ENCODE measurements at places on chromosomes 5 and 9.

DNA sequence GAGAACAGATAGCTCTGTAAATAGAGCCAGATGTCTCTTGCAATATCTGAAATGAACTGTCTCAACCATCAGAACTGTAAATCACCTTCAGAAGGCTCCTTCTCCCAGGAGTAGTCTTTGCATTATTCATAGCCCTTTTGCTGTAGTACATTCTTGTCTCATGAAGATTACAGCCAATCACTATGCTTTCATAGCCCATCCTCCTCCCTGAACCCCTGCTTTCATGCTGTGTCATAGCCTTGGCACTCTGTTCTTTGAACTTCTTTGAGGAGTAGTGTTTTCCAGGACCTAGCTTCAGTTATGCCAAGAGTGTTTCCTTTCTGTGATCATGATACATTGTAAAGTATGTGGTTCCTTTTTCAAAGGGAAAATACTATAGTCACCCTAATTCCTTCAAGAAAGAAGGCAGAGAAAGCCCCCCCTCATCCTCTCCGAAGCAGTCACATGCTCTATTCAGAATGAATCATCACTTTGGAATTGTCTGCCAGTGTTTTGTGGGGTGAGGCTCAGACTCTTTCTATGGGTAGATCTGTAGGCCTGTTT is 61.1 kb downstream of the GRIA1 start:
- DNase-seq = peak; percentile 89

DNA sequence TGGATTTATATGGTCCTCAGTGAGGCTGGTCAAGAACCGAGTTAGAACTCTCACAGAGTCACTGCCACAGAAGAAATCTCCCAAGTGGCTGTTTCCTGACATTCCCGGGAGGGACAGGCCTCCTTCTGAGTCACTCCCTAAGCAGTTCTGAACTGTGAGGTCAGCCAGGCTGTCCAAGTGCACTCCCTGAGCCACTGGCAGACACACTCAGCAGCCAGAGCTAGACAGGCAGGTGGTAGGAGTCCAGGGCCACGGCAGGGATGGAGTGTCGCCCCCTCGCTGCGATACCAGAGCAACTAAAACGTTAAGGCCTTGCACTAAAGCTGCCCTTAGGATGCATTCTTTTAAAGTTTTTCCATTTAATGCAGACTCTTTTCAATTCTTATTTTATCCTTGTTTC is 3.4 kb downstream of the IL4 start:
- peak; percentile 78 for DNase-seq

DNA sequence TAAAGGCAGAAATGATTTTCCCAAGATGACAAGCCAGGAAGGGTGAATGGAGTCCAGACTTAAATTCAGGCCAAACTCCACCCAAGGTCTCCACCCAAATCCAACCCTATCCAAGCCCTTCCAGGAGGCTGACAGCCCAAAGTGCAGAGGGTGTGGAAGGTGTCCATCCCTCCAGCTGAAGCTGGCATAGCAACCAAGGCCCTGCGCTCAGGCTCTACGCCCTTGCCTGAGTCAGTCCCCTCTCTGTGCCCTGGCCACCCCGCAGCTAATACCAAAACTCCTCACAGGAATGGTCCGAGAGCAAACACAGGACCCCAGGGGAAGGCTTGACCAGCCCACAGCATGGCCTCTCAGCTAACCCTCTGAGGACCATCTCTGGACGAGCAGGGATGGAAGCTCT is 2.1 kb downstream of the SEPTIN8 start:
- DNase-seq = no peak

DNA sequence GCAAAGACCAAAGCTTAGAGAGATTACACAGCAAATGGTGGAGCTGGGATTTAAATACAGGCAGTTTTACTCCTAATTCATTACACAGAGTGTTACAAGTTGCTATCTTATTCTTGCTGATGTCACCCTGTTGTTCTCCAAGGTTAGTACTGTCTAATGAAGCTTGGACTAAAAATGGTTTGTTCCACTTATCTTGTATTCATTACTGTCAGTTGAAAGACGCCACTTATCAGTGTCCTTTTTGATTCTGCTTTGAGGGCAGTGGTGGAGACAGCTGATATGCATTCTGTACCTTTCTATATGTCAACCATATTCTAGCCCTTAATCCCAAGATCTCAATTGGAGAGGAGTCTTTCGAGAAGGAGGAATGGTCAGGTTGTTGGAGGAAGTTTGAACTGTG is 14.0 kb upstream of the DENND4C start:
- no peak for DNase-seq

- DNase-seq = peak; percentile 89
Measured at GRCh38 chr5:113147101-113147508, 170.5 kb downstream of the DCP2 start.

DNA sequence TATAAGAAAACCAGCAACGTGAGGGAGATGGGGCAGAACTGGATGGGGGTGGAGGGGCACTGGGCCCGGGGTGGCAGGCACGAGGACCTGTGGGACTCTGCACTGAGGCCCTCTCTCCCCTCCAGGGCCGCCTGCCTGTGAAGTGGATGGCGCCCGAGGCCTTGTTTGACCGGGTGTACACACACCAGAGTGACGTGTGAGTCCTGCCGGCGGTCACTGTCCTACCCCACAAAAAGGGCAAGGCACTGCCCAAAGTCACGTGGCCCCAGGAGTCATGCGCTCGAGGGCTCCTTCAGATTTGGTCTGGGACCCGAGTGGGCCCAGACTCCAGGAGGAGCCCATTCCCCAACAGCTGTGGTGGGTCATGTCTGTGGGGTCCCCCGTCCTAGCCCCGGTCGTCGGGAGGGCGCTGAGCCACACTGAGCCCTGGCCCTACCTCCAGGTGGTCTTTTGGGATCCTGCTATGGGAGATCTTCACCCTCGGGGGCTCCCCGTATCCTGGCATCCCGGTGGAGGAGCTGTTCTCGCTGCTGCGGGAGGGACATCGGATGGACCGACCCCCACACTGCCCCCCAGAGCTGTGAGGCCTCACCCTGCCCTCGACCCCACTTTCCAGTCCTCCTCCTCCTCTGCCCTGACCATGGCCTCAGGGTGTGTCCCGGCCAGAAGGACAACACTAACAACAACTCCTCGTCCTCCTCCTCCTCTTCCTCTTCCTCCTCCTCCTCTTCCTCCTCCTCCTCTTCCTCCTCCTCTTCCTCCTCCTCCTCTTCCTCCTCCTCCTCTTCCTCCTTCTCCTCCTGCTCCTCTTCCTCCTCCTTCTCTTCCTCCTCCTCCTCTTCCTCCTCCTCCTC is 9.7 kb downstream of the FGFR4 start:
- no peak for DNase-seq

DNA sequence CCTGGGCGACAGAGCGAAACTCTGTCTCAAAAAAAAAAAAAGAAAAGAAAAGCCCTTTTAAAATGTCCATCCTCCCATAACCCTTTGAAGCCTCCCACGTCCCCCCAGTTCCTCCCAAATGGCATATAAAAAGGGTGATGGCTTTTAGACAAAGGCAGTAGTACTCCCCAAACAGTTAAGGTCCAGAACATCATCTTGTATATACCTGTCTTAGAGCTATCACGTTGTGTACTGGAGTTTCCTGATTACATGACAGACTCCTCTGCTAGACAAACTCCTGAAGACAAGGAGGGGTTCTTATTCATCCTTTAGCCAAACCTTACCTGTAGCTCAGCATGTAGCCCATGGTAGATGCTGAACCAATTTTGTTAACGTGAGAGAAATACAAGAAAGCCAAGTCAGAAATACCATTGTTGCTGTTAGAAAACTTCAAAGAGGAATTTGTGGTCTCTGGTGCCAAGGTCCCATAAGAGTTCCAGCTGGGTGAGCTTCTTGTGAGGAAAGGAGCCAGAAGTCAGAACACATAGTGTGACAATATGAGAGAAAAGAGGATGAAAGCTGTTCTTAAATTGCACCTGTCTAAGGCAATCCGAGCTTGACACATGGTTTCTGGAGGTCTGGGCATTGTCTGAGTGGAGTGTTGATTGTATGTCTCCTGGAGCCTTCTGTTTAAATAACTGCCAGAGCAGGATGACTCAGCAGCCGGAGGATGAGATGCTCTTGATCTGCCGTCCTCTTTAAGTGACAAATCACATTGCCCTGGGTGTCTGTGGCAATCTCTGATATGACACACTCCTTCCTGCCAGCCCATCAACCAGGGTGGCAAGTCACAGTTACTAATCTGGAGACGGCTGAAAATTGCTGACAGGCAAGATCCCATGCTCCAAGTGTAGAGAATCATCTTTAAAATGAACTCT is 69.1 kb downstream of the ARRDC3 start:
- DNase-seq = peak; percentile 90

GRCh38 chr9:79233542-79233941 is 338.2 kb upstream of the TLE4 start:
- peak; percentile 76 for DNase-seq
